T-helper 2 cell (primary cell): ENCODE measurements at places on chromosomes 2 and 18.

GRCh38 chr2:237223201-237223861 is 137.6 kb downstream of the COPS8 start:
- no peak for DNase-seq

DNA sequence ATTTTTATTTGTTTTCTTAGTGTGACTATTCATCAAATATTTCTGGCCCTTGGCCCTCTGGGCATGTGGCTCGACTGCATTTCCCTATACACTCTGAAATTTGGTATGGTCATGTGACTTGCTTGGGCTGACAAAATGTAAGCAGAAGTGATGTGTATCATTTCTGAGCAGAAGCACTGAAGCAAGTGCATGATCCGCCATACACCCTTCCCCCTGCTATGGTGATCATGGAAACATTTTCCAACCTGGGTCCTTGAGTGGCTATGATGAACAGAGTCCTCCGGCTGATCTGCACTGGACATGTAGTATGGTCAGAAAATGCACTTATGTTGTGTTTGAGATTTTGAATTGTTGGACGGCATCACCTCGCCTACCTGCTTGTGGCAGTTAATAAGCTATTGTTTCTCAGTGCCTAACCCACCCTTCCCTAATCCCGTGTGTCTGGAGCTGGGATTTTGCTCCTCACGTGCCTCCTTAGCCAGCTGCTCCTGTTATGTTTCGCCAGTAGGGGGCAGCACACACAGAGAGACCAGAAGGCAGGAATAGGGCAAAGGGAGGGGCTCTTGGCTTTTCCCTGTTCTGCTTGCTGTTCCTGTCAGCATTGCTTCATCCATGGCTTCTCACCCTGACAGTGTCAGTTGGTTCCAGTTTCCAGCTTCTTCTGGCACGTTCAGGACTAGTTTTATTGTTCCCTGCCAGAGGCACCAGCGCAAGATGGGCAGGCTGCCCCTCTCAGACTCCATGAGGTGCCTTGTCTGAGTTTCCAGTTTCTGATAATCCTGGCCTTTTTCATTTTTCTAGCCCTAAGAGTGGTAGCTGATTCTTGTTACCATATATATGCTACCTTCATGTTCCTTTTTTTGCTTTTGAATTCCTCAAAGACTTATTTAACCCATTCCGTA is 207.4 kb downstream of the ARL6IP6 start:
- peak; percentile 1 for DNase-seq

DNA sequence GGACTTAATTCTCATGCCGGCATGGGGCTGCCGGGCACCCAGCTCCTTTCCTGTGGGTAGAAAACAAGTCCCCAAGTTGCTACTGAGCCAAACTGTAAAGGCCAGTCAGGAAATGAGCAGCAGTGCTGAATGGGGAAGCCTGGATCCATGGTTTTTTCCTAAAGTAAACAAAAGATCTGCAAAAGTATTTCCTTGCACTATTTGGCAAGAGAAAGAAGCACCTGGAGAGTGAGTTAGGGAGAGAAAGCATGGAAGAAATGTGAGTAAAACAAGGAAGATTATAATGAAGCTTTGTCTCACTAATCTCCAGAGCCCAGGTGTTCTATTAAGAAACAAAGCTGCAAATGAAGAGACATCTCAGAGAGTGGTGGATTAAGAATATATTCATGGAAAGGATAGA is 117.6 kb downstream of the METTL8 start:
- no peak for DNase-seq

DNA sequence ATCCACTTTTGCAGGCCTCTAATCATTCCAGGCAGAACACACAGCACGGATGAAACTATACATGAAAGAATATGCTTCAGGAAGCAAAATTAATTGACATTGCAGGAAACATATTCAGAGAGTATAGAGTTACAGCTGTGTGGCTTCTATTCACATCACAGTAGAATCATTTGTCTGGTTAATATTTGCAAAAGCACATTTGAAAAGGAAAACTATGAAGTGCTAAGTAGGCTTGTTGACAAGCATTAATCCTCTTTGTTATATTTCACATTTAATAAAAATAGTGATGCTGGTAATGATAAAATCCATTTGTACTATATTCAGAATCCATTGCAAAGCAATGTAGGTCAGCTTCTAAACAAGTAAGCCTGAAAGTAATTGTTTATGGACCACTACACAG is 32.2 kb upstream of the PIK3C3 start:
- DNase-seq: no peak

GRCh38 chr18:43275546-43275945 is 1.7 kb downstream of the SYT4 start:
- DNase-seq: no peak

- no peak for DNase-seq
Observed at GRCh38 chr2:60862642-60863041, 18.7 kb upstream of the REL start.
